SK-MEL-5 (cell line): ENCODE measurements at places on chromosomes 13 and 19. TPM values are rescaled to one million over a fixed set of nuclear protein-coding genes. Genes with fewer than 3 reads are reported as not detected.
A peak's percentile ranks its signal among the peaks of the same experiment; 100 is the strongest.

GRCh38 chr19:46731007-46731501, 14.1 kb upstream of the PRKD2 start:
- no peak for DNase-seq

DNA sequence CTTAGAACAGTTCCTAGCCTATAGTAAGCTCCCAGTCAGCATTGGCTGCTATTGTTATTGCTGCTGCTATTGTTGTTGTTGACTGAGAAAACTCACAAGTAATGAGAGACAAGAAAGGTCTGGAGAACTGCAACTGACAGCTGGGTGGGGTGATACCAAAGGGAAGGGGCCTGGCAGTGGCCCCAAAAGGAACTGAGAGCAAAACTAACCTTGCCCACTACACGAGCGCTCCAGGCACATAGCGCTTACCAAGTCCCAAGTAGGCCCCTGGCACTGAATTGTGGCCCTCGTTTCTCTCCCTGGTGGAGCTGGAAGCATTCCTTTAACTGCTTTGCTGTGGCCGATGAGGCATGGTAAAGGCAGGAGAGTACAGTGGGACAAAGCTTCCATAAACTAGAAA, 59.7 kb downstream of the KCTD12 start:
- no peak for DNase-seq

GRCh38 chr13:50726164-50726563, 117.3 kb downstream of the DLEU7 start:
- no peak for DNase-seq

PRR19 gene
- 1.1 and 1.2 TPM in 2 replicates for total RNA-seq

GRCh38 chr13:113216254-113217048, 7.0 kb downstream of the CUL4A start:
- no peak for DNase-seq

MEDAG gene
- total RNA-seq: not detected in 2 replicates

DNA sequence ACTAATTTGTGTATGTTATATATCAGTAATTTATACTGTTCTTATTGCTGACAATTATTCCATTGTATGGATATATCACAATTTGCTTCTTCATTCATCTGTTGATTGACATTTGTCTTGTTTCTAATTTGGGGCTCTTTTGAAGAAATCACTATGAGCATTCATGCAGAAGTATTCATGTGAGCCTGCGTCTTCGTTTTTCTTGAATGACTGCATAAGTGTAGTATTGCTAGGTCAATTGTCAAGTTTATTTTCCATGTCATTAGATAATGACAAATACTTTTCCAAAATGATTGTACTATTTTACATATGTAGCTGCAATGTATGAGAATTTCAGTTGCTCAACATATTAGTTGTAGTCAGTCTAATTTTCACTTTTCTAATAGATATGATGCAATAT, 1796.9 kb downstream of the SLITRK5 start:
- DNase-seq: no peak

GRCh38 chr13:28299916-28300315, 161.6 kb downstream of the PAN3 start:
- DNase-seq: no peak

IZUMO2 gene
- not detected in 2 replicates for total RNA-seq

NCAN gene
- not detected in 2 replicates for total RNA-seq

THSD8 gene
- total RNA-seq: 4.7 TPM in 1 of 2 replicates, not detected in the other

- DNase-seq: peak; percentile 71
Observed at GRCh38 chr19:28878862-28879566, 333.9 kb downstream of the UQCRFS1 start.

- no peak for DNase-seq
Observed at GRCh38 chr13:71609271-71609670, 257.7 kb downstream of the DACH1 start.

- DNase-seq: peak; percentile 19
Observed at GRCh38 chr13:53043398-53043797, 14.8 kb downstream of the OLFM4 start.

DNA sequence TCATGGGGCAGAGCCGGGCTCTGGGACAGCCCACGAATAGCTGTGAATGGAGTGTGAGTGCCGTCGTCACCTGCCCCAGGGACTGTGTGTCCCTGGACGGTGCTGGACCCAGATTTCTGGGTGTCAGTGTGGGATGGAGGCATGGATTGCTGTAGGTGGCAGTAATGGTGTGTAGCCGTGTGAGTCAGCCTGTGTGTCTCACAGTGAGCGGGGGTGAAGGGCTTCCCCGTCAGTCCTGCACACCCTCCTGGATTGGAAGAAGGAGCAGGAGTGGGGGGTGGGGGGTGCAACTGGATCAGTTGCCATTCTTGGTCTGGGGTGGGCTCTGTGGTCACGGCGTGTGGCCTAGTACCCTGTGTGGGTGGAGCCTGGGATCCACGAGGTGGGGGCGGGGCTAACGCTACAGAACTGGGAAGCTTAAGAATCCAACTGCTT, 6.5 kb upstream of the LTBP4 start:
- peak; percentile 30 for DNase-seq

DNA sequence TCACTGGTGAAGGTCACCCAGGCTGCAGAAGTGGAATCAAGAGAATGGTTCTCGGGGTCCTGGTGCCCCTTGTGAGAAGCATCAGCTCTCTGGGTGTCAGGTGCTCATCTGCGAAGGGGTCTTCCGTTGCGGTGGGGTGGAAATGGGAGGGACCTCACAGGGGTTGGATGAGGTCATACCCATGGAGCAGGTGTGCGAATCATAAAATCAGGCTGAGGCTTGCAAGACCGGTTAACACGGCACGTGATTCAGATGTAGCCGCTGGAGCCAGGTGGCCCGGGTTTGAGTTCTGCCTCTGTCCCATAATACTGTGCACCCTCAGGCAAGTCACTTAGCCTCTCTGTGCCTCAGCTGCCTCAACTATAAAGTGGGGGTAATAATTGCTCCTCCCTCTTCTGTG, 3.9 kb upstream of the KLK15 start:
- DNase-seq: no peak

B3GNT8 gene
- not detected in 2 replicates for total RNA-seq
